ENCODE measurements at places on chromosomes 7 and 10. TPM values are rescaled to one million over a fixed set of nuclear protein-coding genes. Genes with fewer than 3 reads are reported as not detected.

- DNase-seq: no peak
Measured at GRCh38 chr7:140078392-140078791, 15.6 kb upstream of the PARP12 start.

DNA sequence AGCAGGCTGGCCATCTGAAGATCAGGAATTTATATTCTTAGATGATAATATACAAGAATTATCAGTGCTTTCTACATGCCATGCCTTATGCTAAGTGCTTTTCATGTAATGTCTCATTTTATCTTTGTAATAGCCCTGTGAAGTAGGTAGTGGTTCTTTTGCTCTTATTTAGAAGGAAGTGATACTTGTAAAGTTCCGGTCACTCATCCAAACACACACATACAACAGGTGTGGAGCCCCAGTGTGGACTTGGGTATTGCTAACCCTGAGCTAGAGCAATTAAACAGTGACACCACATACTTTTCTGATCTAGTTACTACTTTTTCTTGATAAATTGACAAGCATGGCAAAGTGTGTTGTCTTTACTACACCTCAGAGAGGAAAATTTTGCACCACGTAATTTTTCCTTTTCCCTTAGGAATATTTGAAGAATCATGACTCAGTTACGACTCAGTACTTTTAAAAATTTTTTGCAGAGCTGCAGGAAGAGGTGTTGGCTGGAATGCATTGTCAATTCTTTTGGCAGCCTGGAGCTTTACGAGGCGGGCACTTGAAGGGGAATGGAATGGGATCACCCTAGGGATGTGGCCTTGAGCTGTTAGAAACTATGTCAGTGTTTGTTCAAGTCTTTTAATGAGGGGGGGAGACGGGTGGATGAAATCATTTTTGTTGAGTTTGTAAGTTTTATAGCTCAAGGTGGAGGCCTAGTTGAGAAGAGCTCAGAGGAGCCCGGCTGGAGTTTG, 212.5 kb upstream of the CELF2 start:
- DNase-seq: no peak

GRCh38 chr10:31011017-31011664, 20.5 kb downstream of the ZNF438 start:
- DNase-seq: no peak

DNA sequence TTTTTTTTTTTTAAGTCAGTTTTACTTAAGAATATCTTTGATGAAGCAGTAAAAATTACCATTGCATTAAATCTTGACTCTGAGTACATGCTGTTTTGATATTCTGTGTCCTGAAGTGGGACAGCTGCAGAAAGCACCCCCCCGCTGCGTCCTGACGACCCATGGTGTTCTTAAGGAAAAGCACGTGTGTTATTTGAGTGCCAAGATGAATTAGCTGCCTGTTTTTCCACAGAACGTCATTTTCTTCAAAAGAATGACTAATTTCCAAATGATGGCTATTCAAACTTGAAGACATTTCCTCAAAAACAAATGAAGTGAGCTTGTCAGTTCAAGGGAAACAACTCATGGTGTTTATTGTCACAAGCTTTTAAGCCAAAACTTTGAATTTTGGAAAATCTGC, 45.9 kb downstream of the CREM start:
- DNase-seq: peak; percentile 78

- no peak for DNase-seq
Measured at GRCh38 chr7:78444267-78444666, 645.7 kb downstream of the PHTF2 start.

DNA sequence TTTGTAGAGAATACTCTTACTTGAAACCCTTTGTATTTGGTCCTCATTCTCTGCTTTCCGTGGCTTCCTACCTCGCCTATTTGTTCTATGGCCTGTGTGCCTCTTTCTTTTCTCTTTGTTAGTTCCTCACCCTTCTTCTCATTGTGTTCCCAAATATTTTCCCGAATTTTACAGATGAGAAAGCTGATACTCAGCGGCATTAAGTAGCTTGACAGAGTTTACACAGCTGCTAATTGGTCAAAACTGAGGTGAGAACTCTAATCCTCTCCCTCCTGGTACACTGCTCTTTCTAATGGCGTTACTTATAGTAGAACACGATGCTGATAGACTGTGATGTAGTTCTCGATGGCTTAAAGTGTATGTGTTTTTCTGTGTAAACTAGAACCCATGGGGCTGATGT, 80.7 kb upstream of the HDAC9 start:
- DNase-seq: no peak

- DNase-seq: no peak
Measured at GRCh38 chr7:140200061-140200989, 23.5 kb upstream of the KDM7A start.

- DNase-seq: no peak
Measured at GRCh38 chr10:4212111-4212630, 427.2 kb upstream of the KLF6 start.

DNA sequence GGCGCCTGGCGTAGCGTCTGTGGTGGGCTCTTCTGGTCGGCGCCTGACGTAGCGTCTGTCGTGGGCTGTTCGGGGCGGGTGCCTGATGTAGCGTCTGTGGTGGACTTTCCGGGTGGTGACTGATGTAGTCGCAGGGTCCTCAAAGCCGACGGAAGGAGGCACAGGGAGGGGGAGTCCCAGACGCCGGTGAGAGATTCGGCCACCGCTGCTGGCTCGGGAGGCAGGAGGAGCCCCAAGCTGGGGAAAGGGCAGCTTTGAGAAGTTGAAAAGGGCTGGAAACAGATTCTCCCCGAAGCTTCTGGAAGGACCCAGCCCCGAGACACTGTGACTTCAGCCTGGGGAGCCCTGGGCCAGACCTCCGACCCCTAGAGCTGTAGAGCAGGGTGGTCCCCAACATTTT, 105.7 kb downstream of the DNAJB6 start:
- DNase-seq: no peak

DNA sequence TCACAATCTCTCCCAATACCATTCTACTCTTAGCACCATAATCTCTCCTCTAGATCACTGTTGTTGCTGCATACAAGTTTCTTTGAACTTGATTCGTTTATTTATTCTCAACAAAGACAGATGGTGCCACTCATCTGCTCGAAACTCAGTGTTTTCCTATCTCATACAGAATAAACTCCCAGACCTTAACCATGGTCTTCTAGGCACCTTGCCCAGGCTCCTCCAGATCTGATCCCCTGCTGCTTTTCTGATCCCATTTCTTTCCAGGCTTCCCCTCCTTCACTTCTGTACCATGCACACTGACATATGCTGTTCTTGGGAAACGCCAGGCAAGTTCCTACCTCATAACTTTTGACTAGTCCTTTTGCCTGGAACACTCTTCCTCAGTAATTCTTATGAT, 645.7 kb downstream of the DNAJB9 start:
- DNase-seq: no peak

GRCh38 chr10:102468683-102469082, 17.3 kb upstream of the C10orf95 start:
- DNase-seq: peak; percentile 17

DNA sequence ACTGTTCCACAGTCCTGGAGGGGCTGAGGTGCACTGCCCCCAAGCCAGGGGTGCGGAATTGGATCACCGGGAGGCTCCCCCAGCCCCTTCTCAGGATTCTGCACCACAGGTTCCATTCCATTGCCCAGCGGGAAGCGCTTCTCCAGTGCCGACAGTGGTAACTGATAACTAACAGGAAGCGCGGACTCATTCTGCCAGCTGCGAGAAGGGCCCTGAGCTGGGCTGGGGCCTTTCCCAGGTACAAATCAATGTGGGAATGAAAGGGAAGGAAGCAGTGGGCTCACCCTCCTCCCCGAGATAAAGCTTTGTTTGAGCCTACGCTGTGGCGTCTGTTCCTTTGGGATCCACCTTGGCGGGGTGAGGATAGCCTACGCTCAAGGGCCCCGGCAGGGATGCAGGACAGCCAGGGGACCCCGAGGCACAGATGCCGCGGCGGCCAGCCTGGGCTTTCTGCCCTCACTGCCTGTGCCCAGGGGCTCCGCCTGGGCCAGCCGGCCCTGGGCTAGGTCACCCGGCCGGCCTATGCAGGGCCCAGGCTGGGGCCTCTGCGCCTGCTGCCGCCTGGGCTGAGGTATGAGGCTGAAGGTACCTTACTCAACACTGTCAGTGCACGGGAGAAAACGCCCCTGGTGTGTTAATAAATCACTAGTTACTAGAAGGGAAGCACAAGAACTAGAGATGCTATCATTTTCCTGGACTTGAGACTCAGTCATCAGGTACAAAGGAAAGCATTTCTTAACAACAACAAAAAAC, 39.4 kb downstream of the EN2 start:
- no peak for DNase-seq

GRCh38 chr7:24283897-24284698, at the start of gene NPY:
Gene NPY (plus strand): TSS chr7:24284190. CDS start chr7:24285241, 1,051 bp downstream.
- DNase-seq: peak; percentile 73

DNA sequence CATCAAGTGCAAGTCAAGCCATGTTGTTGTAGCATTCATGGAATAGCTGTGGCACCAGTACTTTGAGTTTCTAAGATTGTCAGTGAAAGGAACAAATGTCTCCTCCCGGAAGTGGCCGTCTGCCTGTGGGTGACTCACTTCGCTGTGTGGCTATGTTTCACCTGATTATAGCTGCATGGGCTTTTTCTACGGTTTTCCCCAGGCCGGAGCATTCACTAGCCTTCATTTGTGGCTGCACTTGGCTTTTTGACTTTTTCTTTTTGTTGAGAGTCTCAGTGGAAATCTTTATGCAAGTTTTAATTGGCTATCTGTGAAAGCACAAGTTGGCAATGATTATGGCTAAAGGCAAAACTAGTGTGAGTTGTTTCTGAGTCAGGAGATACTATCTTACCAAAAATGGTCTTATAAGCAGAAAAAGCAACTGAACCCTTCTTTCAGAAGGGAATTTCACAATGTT, 35.0 kb downstream of the SRI start:
- DNase-seq: no peak

GRCh38 chr10:124156524-124157260, 63.3 kb upstream of the CHST15 start:
- DNase-seq: no peak

DNA sequence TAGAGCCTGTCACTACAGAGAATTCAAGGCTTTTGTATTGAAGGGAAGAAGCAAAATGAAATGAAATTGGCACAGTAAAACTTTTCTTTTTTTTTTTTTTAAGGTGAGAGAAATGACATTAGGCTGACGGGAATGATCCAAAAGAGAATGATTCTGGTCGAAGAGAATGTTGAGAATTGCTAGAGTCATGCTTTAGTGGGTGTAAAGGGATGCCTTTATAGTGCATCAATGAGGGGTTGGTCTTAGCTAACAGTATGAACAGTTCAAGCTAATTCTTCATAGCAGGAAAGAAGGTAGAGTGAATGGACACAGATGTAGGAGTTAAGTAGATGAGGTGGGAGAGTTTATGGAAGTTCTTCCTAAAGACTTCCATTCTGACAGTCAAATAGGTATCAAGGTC, 32.3 kb upstream of the LSM8 start:
- no peak for DNase-seq

The CUZD1 gene
- polyA plus RNA-seq: 2.7 TPM

The ADIRF gene
- polyA plus RNA-seq: 21.0 TPM

The SPDYE8 gene
- polyA plus RNA-seq: 1.00 TPM

The ZNF479 gene
- not detected for polyA plus RNA-seq

The IFIT3 gene
- polyA plus RNA-seq: 15.2 TPM

The CYP3A5 gene
- polyA plus RNA-seq: 17.9 TPM

The CALU gene
- 218 TPM for polyA plus RNA-seq

The TM9SF3 gene
- polyA plus RNA-seq: 154 TPM

The TRIM50 gene
- 0.20 TPM for polyA plus RNA-seq

The ADAM22 gene
- 13.5 TPM for polyA plus RNA-seq

The PRLHR gene
- 0.03 TPM for polyA plus RNA-seq

Measured in left lung (tissue), 14 donors.